Sigmoid colon (tissue), 7 donors: ENCODE measurements at places on chromosomes 5 and 9.

GRCh38 chr5:167639766-167640165 is 651.7 kb upstream of the WWC1 start:
- no peak for DNase-seq

DNA sequence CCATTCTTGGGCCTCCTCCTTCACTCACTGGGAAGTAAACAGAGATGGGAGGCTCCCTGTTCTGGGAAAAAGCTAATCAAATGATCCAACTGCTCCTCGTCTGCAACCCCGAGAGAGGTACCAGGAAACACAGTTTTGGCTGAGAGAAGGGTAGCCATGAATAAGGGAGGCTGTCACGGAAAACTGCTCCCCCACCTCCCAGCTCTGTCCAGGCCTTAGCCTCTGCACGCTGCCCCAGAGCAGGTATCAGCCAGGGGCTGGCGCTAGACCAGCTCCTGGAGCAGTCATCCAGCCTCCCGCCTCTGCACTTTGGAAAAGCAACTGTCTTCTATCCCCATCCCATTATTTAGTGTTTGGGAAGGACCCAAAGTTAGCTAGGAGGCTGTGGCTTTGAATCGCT is 266.1 kb downstream of the NDUFS4 start:
- DNase-seq: no peak

- no peak for DNase-seq
These were observed 178.1 kb downstream of the FGF1 start for GRCh38 chr5:142507531-142508372.

DNA sequence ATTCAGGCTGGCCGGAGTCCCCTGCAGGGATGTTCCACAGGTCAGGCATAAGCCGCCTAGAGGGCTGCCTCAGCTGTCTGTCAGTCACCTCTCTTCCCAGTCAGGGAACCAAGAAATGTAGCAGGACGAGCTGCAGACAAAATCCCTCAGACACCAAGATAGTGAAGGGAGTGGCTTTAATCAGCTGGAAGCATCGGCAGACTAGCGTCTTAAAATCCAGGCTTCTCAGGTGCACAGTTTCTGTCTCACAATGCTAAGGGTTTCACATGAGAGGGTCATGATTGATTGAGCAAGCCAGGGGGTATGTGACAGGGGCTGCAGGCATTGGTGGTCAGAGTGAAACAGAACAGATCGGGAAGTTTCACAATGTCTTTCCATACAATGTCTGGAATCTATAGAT is 247.2 kb downstream of the CDH10 start:
- no peak for DNase-seq

DNA sequence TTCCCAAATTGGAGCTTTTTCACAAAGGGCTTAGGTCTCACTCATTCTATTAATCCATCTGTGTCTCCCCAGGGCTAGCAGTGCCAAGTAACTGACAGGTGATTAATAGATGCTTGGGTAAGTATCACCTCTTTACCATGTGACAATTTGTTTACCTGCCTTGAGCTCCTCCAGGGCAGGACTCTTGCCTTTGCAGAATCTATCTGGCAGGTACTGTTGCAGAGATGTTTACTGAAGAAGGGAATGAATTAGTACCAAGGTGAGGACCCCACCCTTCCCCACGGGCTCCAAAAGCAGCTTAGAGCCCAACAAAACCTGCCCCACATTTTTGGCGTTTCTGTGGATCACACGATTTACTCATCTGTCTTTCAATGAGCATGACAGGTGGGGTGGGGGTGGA is 698 bp upstream of the TGFBI start:
- DNase-seq: peak; percentile 5

DNA sequence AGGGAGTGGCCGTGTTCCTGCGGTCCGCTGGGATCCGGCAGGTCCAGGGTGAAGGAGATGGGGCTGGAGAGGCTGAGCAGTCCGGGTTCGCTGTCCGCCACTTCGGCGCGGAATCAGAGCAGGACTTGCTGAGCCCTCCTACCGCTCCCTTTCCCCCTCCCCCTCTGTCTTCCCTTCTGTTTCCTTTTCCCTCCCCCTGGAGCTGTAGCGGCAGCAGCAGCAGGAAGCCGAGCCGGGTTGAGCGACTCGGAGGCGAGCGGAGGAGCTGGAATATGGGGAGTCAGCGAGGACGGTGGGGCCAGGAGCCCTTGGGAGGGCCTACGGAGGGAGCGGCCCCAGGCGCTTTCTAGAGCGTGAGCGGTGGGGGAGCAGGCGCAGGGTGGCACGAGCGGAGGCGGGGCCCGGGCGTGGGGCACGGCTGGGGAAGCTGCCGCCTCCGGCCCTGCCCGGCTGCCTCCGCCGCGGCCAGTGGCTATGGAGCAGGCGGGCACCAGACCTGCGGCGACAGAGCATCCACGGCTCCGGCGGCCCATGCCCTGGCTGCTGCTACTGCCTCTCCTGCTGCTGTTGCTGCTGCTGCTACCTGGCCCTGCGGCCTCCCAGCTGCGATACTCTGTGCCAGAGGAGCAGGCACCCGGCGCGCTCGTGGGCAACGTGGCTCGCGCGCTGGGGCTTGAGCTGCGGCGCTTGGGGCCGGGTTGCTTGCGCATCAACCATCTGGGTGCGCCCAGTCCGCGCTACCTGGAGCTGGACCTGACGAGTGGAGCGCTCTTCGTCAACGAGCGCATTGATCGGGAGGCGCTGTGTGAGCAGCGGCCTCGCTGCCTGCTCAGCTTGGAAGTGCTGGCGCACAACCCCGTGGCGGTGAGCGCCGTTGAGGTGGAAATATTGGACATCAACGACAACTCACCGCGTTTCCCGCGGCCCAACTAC is at the start of gene PCDHAC2:
TSS of gene PCDHAC2 (plus strand) at position 184 of the 933 bp plus-strand sequence. CDS start at position 475, 291 bp downstream.
- peak; percentile 71 for DNase-seq

DNA sequence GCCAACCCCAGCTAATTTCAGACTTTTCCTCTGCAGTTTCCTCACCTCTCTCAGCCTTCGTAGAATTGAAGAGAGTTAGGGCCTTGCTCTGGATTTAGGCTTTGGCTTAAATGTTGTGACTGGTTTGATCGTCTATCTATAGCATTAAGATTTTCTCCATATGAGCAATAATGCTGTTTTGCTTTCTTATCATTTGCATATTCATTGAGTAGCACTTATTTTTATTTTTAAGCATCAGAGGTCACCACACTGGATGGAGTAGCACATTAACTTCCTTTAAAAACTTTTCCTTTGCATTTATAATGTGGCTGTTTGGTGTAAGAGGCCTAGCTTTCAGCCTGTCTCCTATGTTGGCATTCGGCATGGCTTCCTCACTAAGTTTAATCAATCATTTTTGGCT is 12.6 kb upstream of the PCBD2 start:
- no peak for DNase-seq

DNA sequence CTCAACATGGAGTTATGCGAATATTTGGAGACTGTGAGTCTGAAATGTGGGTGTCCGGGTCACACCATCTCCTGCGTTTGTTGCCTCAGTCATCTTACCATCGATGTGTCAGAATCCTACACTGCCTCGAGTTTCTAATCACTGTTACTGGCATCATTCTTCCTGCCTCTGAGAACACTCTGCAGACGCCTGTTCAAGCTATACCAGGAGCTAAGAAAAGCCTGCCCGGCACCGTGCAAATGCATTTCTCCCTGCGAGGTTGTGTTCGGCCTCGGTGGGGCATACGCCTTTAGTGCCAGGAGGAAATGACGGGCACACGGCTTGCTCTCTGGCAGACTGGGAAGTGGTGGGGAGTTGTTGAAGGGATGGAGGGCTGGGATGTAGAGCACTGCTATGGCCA is 31.2 kb upstream of the SLC25A51 start:
- no peak for DNase-seq

- DNase-seq: no peak
These were observed 35.2 kb downstream of the MTRR start for GRCh38 chr5:7904170-7904569.

- DNase-seq: peak; percentile 84
These were observed 45.7 kb upstream of the PIK3R1 start for GRCh38 chr5:68169903-68170302.

GRCh38 chr9:98149422-98149821 is 30.4 kb upstream of the TRIM14 start:
- DNase-seq: no peak

DNA sequence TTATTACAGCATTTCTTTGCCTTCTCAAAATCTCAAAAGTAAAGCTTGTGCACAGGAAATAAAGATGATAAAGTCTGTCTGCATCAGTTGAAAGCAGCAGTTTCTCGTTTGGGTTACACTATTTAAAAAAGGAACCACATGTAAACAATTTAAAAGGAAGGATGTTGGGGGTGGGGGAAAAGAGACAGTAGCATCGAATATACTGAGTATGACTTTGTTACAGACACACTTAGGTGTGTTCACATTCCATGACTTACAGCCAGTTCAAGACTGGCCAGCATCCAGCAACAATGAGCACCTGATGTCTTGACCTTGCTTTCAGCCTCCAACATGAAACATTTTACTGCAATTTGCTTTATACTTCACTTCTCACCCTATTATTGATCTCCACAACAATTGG is 8.7 kb downstream of the GAPT start:
- DNase-seq: no peak

- no peak for DNase-seq
These were observed 8.8 kb downstream of the GARNL3 start for GRCh38 chr9:127273326-127273725.

DNA sequence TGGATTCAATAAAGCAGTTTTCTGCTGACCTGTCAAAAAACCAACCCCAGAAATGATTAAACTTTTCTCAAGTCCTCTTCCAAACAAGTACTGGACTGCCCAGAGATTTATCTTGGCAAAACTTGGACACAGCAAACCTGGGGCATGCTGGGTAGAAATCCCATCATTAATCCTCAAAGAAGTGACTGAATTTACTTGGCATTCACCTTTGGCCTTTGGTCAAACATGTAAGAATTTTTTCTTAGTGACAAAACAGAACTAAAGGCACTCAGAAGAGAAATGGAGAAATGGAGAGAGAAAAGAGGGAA is 248.6 kb upstream of the NREP start:
- no peak for DNase-seq

- DNase-seq: no peak
These were observed 532.2 kb downstream of the ACTL7B start for GRCh38 chr9:108323615-108324014.

DNA sequence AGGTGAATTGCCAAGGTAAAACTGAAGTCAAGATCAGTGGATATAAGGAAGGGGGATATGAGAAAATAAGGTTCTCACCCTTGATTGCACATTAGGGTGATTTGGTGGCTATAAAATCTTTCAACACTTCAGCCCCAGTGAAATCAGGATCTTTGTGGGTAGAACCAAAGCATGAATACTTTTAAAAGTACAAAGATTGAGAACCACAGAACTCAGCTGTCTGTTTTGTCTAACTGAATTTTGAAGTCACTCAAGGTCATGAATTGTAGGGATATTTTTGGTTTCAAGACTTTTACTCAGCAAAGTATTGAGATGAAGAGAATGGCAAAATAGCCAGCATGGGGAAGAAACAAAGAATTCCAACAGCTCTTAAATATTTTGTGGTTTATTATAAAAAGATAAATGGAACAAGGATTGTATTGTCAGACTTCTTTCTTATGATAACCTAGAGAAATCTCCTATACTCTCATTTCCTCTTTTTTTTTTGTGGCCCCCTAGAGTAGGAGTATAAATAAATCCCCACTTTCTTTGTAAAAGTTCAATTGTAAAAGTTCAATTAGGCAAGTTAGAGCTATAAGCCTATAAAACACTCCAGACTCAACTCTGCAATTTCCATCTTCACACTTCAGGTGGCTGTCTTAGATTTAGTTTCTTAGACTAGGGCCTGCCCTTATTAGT is 272.9 kb downstream of the PDE4D start:
- no peak for DNase-seq

- no peak for DNase-seq
These were observed 239.1 kb downstream of the ELAVL2 start for GRCh38 chr9:23586906-23587305.

- no peak for DNase-seq
These were observed 5.4 kb downstream of the DMRT1 start for GRCh38 chr9:846852-847251.

DNA sequence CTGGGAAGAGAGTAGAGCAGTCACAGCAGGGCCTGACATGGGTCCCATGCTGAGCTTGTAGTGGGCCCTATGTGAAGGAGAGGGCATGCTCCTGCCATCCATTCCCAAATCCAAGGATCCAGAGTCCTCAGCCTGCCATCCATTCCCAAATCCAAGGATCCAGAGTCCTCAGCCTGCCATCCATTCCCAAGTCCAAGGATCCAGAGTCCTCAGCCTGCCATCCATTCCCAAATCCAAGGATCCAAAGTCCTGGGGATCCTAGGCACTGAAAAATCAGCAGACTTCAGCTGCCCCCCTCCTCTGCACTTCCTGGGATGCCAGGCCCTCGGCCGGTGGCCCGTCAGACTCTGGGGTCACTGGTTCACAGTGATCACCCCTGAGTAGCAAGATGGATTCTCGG is 33.6 kb downstream of the THBS4 start:
- no peak for DNase-seq

DNA sequence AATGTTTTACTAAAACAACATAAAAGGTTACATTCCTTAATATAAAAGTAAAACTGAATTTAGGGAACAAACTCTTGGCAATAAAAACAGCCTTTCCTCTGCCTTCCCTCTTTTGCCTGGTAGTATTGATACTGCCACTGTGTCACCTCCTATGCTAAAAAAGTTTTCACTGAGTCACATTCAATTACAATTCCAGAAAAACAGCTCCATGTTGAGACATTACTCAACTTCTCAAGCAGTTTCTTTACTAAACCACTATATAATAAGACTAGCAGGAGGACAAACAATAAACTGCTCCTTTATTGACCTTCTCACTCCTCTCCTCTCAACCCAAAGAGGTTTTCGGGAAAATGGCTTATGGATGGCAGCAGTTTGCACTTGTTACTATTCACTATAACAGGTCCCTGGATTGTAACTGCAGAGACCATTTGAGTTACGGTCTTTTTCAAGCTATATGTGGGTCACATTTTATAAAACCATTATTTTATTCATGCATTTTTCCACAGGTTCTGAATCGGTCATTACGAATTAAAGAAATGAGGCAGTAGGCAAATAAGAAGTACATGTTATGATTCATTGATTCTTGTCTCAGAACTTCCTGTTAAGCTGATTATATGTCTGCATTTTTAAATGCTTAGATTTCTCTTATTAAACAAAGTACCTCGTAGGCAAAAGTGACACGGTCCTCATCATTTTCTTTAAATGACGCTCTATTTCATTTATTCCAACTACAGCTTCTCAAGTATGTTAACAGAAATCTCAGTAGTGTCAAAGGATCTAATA is 2.1 kb downstream of the ZDHHC21 start:
- no peak for DNase-seq

- no peak for DNase-seq
These were observed 51.0 kb downstream of the MTAP start for GRCh38 chr9:21853414-21853813.

- no peak for DNase-seq
These were observed 83.3 kb upstream of the LHFPL2 start for GRCh38 chr5:78731884-78732283.

DNA sequence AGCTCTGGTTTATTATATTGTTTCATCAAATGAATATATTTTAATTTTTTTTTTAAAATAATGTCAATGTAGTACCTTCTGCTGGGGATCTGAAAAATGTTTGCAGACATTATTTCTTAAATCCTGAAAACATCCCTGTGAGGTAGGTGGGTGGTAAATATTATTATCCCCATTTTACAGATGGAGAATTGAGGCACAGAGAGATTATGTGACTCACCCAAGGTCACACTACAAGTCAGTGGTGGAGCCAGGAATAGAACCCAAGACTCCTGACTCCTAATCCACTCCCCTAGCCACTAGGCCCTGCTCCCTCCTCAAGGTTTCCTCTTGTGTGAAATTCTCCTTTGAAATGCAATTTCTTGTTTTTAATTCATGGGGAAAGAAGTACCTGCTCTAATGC is 171.4 kb downstream of the NIPBL start:
- DNase-seq: no peak
